Head of caudate nucleus (tissue), 42 donors: ENCODE measurements at places on chromosomes 6 and 20.
A peak's percentile ranks its signal among the peaks of the same experiment; 100 is the strongest.

DNA sequence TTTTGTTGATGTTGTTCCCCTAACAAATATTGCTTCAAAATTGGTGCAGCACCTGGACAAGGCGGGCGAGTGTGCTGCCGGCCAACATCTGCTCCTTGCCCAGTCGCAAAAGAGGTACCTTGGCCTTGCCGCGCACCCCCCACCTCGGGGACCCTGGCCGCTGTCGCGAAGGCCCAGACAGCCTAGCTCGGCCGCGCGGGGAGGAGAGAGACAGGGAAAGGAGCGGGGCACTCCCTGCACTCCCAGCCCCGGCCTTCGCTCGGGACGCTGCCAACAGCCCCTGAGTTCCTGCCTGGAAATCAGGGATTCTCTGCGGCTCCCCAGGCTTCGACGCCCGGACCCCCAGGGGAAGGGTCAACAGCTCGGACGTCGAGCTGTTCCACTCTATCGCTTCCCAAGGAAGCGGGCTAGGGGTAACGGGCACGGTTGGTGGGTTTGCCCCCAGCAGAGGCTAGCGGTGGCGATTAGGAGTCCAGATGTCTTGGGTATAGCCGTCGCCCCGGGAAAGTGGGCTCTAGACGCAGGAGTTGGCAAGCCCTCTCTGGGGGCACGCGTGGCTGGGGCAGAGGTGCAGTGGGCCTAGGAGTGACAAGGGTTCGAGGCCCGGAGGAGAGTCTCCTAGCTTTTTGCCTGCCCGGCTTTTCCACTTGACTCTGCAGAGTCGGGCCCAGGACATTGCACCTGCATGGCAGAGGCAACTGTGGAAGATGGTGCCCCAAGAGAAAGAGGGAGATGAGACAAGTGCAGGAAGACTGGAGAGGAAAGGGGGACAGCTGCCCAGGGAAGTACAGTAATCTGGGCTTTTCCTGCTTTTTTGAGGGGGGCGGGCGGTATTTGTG, 8.2 kb downstream of the POU3F2 start:
- peak; percentile 46 for DNase-seq

DNA sequence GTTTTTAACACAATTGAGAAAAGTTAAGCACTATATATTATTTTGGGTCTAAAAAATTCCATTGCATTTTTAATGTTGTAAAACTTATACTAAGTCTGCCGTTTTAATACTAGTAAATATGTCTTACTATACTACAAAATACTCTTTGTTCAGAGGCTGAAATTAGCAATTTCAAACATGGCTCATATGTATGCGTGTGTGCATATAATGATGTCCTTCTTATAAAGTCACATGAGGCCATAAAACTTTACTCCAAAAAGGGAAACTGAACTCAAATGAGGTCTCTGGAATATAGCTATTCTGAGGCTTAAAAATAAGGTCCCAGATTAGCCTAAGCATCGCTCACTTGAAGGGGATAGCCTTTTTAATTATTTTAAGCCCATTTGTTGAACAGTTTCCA, 224.0 kb downstream of the MYLK4 start:
- DNase-seq, result no peak

GRCh38 chr20:3896302-3896701, 7.1 kb downstream of the PANK2 start:
- no peak for DNase-seq

GRCh38 chr6:129432738-129433137, 277.2 kb downstream of the ARHGAP18 start:
- DNase-seq, result no peak

- no peak for DNase-seq
Observed at GRCh38 chr20:16647875-16648597, 74.8 kb upstream of the KIF16B start.

DNA sequence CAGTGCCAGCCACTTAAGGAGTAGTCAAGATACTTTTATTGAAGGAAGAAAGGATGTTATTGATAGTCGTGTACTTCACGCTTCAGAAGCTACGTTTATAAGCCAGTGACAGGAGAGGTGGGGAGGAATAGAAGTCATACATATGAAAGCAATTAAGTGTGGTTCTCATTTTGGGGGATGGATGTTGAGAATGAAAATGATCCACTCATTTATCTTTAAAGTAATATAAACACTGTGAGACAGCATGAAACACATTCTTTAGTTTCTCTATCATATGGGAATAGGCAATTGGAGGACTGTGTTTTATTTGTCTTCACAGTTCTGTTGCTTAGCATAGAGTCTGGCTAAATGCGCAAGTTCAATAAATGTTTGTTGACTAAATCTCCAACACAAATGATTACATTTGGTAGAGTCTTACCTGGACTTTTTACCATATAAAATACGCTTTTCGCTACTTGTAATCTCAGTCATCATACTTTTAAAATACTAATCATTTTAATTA, 35.2 kb downstream of the AK9 start:
- no peak for DNase-seq

GRCh38 chr6:145842693-145843546, 28.3 kb upstream of the FBXO30 start:
- DNase-seq, result no peak

DNA sequence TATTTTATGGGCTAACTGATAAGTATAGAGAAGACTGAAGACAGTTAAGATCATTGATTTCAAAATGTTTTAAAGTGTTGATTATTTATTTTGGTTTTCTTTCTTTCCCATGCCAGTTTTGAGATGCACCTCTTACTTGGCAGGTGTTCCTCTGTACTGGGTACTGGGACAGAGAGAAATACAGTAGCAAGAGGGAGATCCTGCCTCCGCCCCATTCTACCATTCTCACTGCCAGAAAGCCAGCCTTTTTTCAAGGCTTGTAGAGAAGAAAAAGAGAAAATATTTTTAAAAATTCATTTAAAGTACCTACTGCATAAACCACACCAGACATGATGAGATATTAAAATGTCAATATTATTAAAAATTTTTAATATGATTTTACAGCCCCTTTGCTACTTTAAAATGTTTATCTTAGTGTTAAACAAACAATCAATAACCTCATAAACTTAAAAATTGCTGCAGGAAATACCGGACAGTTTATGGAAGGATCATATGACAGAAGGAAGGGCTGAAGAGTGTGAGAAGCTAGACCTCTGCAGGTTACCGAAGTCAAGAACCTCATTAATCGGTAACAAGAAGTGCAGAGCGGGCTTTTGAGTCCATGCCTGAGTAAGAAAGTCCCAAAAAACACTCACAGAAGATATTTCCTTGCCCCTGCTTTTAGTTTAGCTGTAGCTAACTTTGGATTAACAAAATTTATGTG, 117.8 kb upstream of the ESR1 start:
- no peak for DNase-seq

DNA sequence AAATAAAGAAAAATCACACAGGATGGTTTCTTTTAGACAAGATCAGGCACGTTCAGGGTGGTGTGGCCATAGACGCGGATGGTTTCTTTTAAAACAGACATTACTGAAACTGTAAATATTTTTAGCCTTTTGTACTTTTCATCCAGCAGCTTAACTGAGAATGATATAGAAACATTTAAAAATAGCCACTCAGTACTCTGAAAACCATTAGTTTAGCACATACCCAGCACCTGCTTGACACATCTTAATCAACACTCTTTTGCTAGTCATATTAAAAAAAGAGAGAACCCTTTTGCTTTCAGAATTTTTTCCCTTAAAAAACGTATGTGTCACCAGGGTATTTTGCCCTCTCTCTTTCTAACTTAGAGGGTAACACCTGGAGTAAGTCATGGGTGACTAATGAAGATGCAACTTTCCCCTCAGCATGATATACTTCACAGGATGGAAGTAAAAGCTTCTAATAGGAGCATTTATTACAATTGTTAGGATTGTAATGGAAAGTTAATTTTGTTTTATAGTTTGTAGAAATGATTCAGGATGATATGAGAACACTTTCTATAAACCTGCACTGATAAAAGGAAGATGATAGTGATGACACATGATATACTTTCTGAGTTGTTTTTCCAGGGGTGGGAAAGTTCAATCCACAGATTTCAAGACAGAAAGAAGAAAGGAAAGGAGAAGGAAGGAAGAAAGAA, 45.2 kb downstream of the BACH2 start:
- DNase-seq, result no peak

- DNase-seq, result no peak
Observed at GRCh38 chr6:161407581-161407980, 133.7 kb upstream of the AGPAT4 start.

GRCh38 chr6:170444811-170445211, 108.3 kb downstream of the PSMB1 start:
- DNase-seq, result no peak

DNA sequence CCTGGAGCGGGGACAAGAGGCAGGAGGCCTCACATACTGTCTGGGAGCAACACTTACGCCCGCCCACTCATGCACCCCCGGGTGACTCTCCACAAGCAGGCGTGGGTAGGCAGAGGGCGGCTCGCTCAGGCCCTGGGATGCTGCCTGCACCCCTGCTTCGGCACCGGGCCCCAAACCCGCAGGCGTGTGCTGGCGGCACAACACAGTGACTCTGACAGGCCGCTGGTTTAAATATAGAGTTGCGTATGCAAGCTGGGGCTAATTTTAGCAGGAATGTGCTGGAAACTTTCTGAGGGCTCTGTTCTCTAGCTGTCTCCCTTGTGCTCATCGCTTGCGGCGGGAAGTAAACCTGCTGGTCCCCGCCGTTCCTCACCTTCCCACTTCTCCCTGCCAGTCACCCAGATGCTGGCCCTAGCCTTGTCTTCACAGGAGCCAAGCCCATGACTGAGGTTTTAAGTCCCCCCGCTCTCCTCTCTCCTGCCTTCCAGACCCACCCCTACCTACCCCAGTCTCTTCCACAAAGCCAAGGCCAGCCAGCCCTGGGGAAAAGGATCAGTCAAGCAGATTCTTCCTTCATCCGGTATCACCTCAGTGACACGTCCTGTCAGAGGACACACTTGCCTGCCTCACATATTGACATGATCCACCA, 94.5 kb upstream of the FOXP4 start:
- no peak for DNase-seq

GRCh38 chr20:5402903-5403531, 86.3 kb upstream of the PROKR2 start:
- DNase-seq, result no peak

GRCh38 chr20:59376109-59376841, 75.9 kb downstream of the EDN3 start:
- DNase-seq, result no peak

DNA sequence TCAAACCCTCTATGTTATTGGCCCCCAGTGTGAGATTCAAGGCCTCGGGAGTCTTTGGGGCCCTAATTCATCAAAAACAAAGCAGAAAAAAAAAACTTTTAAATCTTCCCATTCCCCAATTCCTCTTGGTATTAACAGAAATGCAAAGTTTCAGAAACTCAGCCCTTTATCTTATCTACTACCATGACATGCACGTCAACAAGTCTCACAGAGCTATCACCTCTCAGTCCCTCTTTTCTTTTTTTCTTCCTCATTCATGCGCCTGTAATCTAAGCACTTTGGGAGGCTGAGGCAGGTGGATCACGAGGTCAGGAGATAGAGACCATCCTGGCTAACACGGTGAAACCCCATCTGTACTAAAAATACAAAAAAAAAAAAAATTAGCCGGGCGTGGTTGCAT, 22.7 kb downstream of the SAMD3 start:
- no peak for DNase-seq

DNA sequence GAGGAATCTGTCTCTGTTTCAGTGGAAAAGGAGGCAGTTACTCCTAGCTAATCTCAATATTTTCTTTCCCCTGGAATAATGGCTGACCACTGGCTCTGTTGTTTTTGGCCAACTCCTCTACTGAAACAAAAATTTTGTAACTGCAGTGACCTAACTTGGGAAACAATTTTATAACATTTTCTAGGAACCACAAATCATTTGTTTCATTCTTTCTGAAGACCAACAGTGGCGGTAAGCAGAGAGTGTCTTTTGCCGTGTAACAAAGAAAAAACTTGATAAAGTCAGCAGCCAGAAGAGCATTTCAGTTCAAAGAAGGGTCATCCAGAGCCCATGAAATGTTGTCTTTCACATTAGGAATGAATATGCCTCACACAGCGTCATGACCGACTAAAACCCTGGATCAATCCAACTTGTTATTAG, 11.8 kb upstream of the BFSP1 start:
- DNase-seq, result no peak

GRCh38 chr6:51569594-51569993, 517.8 kb downstream of the PKHD1 start:
- DNase-seq, result no peak

- DNase-seq, result no peak
Observed at GRCh38 chr6:139295901-139296300, 4.1 kb upstream of the TXLNB start.

- DNase-seq, result no peak
Observed at GRCh38 chr20:58749979-58750378, 57.4 kb downstream of the NPEPL1 start.

- DNase-seq, result peak; percentile 22
Observed at GRCh38 chr6:156883497-156884252, 106.5 kb downstream of the ARID1B start.

GRCh38 chr6:73521351-73521985, 636 bp upstream of the EEF1A1 start:
- DNase-seq, result peak; percentile 81

- DNase-seq, result no peak
Observed at GRCh38 chr6:130473886-130474285, 108.1 kb downstream of the TMEM200A start.

DNA sequence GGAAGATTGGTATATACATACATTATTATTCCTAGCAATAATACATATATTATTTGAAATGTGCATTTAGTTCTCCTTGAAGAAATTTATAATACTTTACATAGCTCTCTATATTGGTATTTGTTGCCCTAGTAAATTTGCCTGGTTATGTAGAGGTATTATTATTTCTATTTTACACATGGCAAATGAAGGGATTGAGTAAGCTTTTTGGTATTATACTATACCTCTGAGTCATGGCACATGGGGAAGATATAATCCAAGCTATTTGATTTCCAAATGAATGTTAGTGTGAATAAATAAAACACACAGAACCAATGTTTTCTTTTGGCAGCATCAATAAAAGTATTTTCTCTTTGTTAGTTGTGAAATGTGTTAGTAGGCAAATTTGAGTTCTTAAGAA, 409.6 kb upstream of the SLC35B3 start:
- no peak for DNase-seq

- no peak for DNase-seq
Observed at GRCh38 chr6:155066921-155067680, 72.0 kb downstream of the TIAM2 start.

GRCh38 chr6:9507136-9507895, 907.6 kb downstream of the TFAP2A start:
- DNase-seq, result no peak

DNA sequence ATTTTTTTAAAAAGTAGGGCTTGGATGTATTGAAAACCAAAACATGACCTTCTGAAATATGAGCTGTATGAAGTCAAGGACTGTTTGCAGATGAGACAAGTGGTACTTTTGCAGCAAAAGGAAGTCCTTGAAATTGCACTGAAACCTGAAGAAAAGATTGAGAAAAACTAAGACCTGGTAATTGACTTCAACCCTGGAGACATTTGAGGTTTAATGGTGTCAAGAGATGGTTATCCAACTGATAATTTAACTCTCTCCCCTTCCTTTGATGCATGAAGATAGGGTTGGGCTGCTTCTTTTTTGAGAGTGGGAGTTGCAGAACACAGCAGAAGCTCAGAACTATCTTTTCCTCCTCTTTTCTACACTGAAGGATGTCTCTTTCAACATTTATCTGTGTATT, 180.9 kb upstream of the DTNBP1 start:
- no peak for DNase-seq
